Neural crest cell (in vitro differentiated cells): ENCODE measurements at places on chromosomes 13 and 19. TPM values are rescaled to one million over a fixed set of nuclear protein-coding genes. Genes with fewer than 3 reads are reported as not detected.

DNA sequence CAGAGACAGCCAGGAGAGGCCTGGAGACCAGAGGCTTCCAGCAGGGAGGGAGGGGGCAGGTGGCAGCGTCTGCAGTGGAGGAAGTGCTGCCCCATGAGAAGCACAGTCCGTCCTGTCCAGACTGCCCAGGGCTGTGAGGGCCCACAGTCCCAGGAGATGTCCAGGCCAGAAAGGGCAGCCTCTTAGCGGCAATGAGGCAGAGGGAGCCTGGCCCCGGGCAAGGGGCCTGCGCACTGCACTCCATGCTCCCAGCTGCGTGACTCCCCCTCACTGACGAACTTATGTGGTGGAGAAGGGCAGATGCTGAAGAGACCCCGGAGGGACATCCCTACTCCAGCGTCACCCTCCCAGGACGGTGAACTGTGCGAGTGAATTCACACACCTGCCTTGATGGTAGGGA lies 115.3 kb downstream of the SOX1 start:
- no peak overlapping the region for H3K27ac ChIP-seq
- no peak for DNase-seq
- no peaks in the 10 kb centered on the region for H3K27me3 ChIP-seq

DNA sequence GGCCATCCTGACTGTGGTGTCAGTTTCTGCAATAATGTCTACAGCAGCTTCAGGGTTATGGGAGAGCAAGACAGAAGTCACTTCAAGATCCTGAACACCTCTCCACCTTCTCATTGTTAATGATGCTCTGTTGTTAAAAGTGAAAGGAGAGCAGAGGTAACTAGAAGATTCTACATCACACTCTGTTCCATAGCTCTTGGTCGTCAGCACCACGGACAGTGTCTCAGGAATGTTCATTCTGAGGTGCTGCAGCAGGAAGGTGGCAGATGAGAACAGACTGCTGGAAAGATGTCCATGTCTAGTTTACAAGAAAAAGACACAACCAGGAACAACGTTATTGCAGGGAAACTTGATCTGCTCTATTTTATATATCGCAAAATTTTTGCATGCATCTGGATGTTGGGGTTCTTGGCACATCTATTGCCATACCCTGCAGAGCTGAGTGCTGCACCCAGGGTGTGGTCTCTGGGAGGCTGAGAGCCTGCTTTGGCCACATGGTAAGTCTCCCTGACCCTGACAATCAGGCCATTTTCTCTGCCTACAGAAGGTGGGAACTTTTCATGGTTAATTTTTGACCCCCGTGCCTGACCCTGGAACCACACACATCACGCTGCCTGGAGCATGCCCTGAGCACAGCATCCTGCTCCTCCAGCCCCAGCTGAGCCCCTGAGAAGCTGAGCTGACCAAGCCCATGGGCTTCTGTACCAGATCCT lies 12.7 kb downstream of the CEACAM21 start:
- no peaks in the 10 kb centered on the region for H3K36me3 ChIP-seq
- no peak for DNase-seq
- H3K4me3 ChIP-seq: no peak overlapping the region
- no peaks in the 10 kb centered on the region for H3K27me3 ChIP-seq
- H3K4me1 ChIP-seq: no peaks in the 10 kb centered on the region

GRCh38 chr19:4007836-4008539 lies 452 bp downstream of the PIAS4 start:
- no peaks in the 10 kb centered on the region for H3K27me3 ChIP-seq
- no peaks in the 10 kb centered on the region for H3K36me3 ChIP-seq
- H3K27ac ChIP-seq: no peak overlapping the region
- H3K4me1 ChIP-seq: peaks cover 21% of the 10 kb centered on the region
- no peak for DNase-seq

GRCh38 chr13:95470574-95471366 lies 81.8 kb upstream of the CLDN10 start:
- no peak for DNase-seq
- peak overlapping the region; percentile 62 for H3K27ac ChIP-seq
- peaks cover 8% of the 10 kb centered on the region for H3K4me1 ChIP-seq

- peak within 1 kb of the TSS; percentile 52 for H3K27ac ChIP-seq
- H3K4me1 ChIP-seq: peaks cover 44% of the 10 kb centered on the region
- DNase-seq: peak; percentile 24
- peaks cover 12% of the 10 kb centered on the region for H3K36me3 ChIP-seq
- H3K27me3 ChIP-seq: peaks cover 61% of the 10 kb centered on the region
Observed at GRCh38 chr13:57631596-57632275, at the start of gene PCDH17. PCDH17 (plus strand) TSS chr13:57631744; CDS start chr13:57632547, 803 bp downstream.

DNA sequence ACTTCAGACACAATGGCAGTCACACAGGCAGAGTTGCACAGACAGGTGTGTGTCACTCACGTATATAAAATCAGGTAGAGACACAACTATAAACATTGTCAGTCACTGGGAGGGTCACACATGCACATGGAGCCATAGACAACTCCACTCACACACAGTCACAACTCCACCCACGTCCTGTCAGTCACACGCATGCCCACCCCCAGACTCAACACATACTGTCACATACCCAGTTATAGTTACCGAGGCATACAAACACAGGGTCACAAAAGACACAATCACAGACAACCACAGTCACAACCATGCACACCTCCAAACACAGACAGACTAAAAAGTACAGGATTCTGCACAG lies 1.5 kb downstream of the NUMBL start:
- peaks cover 2% of the 10 kb centered on the region for H3K27me3 ChIP-seq
- H3K27ac ChIP-seq: no peak overlapping the region
- H3K4me1 ChIP-seq: peaks cover 5% of the 10 kb centered on the region
- peaks cover 11% of the 10 kb centered on the region for H3K36me3 ChIP-seq

SPTBN4 gene
- total RNA-seq: 0.40 and 1.1 TPM in 2 replicates

GRCh38 chr13:73778242-73778864 lies 355.9 kb downstream of the KLF12 start:
- peaks cover 8% of the 10 kb centered on the region for H3K4me1 ChIP-seq
- H3K27ac ChIP-seq: peak overlapping the region; percentile 43
- no peaks in the 10 kb centered on the region for H3K27me3 ChIP-seq
- peaks cover 15% of the 10 kb centered on the region for H3K36me3 ChIP-seq
- no peak for DNase-seq

- peaks cover 7% of the 10 kb centered on the region for H3K4me1 ChIP-seq
- H3K4me3 ChIP-seq: no peak overlapping the region
- H3K36me3 ChIP-seq: no peaks in the 10 kb centered on the region
- no peak overlapping the region for H3K27ac ChIP-seq
Observed at GRCh38 chr19:9981406-9982260, 28.7 kb downstream of the COL5A3 start.

DNA sequence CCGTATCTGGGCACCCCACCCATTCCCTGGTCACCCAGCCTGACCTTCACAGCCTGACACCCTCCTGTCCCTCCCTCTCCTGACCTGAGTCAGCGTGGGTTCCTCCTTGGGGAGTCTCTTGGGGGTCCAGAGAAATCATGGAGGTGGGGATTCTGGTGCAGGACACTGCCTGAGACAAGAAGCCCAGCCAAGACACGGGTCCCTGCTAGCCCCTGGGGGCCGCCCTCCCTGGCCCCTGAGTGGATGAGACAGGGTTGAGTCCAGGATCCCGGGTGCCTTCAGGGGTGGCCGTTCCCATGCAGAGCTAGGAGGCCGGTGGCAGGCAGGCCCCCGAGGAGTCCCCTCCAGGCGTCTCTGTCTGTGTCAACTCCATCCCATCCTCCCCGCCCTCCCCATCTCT lies 1.6 kb downstream of the MAP2K7 start:
- H3K36me3 ChIP-seq: peaks cover 2% of the 10 kb centered on the region
- DNase-seq: no peak
- peak overlapping the region; percentile 93 for H3K4me3 ChIP-seq

- no peak for DNase-seq
- peaks cover 23% of the 10 kb centered on the region for H3K4me1 ChIP-seq
- H3K36me3 ChIP-seq: peaks cover 7% of the 10 kb centered on the region
- no peaks in the 10 kb centered on the region for H3K27me3 ChIP-seq
Observed at GRCh38 chr19:13797870-13798269, 2.6 kb downstream of the ZSWIM4 start.

GRCh38 chr19:47230054-47230920 lies 712 bp downstream of the BBC3 start:
- peaks cover 32% of the 10 kb centered on the region for H3K4me1 ChIP-seq
- peaks cover 13% of the 10 kb centered on the region for H3K27me3 ChIP-seq
- DNase-seq: peak; percentile 67

BBC3 gene
- 6.1 and 6.3 TPM in 2 replicates for total RNA-seq

- H3K4me3 ChIP-seq: no peak overlapping the region
- no peak overlapping the region for H3K27ac ChIP-seq
- H3K27me3 ChIP-seq: no peaks in the 10 kb centered on the region
- H3K36me3 ChIP-seq: no peaks in the 10 kb centered on the region
- H3K4me1 ChIP-seq: peaks cover 25% of the 10 kb centered on the region
Observed at GRCh38 chr19:16594131-16594586, 21.9 kb upstream of the SLC35E1 start.

DNA sequence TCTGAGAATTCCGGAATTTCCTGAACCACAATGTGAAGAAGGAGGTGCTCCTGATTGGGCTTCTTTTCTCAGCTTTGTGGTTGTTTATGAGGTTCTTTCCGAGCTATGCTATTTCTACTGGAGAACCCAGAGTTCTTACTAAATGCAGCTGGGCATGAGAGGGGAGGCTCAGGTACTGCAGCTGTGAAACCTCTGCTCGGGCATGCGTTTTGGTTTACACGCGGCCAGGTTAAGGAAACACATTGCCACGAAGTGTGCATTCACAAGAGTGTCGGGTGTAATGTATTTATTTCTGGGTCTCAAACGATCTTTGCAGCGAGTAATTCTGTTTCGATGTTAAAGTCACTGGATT lies 661 bp upstream of the MIR17HG start:
- H3K4me1 ChIP-seq: peaks cover 34% of the 10 kb centered on the region
- peaks cover 63% of the 10 kb centered on the region for H3K27me3 ChIP-seq
- H3K27ac ChIP-seq: peak overlapping the region; percentile 79
- no peak for DNase-seq
- peak overlapping the region; percentile 97 for H3K4me3 ChIP-seq
- H3K36me3 ChIP-seq: peaks cover 27% of the 10 kb centered on the region

GRCh38 chr13:97273341-97273831 lies 51.3 kb downstream of the MBNL2 start:
- peaks cover 14% of the 10 kb centered on the region for H3K36me3 ChIP-seq
- no peak for DNase-seq
- peaks cover 12% of the 10 kb centered on the region for H3K4me1 ChIP-seq
- no peaks in the 10 kb centered on the region for H3K27me3 ChIP-seq

EPS8L1 gene
- total RNA-seq: 22.4 TPM in 2 replicates

GRCh38 chr19:15300533-15301197 lies 31.7 kb downstream of the BRD4 start:
- H3K27ac ChIP-seq: no peak overlapping the region
- no peak overlapping the region for H3K4me3 ChIP-seq
- no peak for DNase-seq
- H3K4me1 ChIP-seq: peaks cover 65% of the 10 kb centered on the region

DNA sequence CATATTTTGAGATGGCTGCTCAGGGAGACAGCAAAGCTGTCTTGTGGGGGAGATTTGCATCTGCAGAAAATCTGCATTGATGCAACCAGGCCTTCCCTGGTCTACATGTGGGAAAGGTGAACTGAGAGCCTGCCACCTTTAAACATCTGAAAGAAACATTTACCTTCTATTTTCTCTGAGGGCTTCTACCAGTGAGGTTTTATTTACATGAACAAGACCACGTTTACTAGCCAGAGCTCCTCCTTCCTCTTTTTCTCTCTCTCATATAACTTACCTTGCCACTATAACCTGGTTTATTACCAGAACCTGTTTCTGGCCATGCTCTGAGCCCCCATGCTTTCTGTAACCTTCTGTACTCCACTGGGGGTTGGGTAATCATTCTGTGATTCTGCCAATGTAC lies 14.4 kb upstream of the RUBCNL start:
- no peak overlapping the region for H3K27ac ChIP-seq
- H3K4me1 ChIP-seq: peaks cover 32% of the 10 kb centered on the region
- peaks cover 10% of the 10 kb centered on the region for H3K36me3 ChIP-seq
- no peak for DNase-seq
- no peak overlapping the region for H3K4me3 ChIP-seq

CGB5 gene
- not detected in 2 replicates for total RNA-seq

SNRPA gene
- 213 and 214 TPM in 2 replicates for total RNA-seq

DNA sequence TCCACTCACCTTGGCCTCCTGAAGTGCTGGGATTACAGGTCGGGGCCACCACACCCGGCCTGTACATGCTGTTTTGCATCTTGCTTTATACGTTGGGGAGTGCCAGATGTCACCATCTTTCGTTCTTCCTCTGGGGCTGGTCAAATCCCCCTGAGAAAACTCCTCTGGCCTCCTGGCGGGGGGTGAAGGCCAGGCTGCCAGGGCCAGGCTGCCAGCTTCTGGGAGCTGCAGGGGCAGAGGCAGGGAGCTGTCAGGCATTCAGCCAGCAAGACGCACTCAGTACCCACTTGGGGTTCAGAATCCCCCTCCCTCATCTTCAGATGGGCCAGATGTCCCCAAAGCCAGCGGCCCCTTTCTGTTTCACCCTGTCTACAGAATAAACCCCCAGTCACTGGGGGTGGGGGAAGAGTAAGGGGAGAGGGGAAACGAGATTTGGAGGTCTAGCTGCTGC lies 16.1 kb downstream of the ZSWIM9 start:
- H3K27me3 ChIP-seq: no peaks in the 10 kb centered on the region
- no peak overlapping the region for H3K4me3 ChIP-seq
- no peak for DNase-seq
- no peak overlapping the region for H3K27ac ChIP-seq
- H3K4me1 ChIP-seq: peaks cover 8% of the 10 kb centered on the region

ZNF878 gene
- 2.1 and 2.5 TPM in 2 replicates for total RNA-seq

SLC25A41 gene
- 1.2 and 1.6 TPM in 2 replicates for total RNA-seq

PINLYP gene
- total RNA-seq: 9.5 and 11.7 TPM in 2 replicates

DNA sequence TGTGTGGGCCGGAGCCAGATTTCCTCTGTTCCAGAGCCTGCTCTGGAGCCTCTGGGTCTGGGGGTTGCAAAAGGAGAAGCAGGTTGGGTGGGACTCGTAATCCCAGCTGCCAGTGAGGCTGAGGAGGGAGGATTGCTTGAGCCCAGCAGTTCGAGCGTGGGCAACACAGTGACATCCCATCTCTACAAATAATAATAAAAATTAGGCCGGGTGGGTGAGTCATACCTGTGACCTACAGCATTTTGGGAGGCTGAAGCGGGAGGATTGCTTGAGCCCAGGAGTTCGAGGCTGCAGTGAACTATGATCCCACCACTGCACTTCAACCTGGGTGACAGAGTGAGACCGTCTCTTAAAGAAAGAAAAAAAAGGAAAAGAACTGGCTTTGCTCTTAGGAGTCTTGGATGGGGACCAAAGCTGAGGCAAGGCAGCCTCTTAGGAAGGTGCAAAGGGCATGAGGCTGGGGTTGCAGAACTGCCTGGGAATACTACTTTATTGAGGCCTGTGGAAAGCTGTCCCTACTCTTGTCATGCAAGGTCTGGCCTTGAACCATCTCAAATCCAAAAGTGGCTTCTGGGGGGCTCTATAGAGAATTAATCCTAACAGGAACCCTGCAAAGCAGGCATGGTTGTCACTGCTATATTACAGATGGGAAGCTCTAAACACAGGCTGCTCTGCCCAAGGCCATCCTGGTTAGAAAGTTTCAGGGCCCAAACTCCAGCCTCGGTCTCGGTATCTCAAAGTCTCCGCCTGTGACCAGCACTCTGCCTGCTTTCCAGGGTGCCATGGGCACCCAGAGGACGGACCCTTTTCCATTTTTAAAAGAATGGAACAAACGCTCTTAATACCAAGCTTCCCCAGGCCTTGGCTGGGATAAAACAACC lies 880 bp upstream of the C19orf12 start:
- H3K4me1 ChIP-seq: peaks cover 44% of the 10 kb centered on the region
- peak overlapping the region; percentile 92 for H3K27ac ChIP-seq
- DNase-seq: no peak

- no peak overlapping the region for H3K27ac ChIP-seq
- no peaks in the 10 kb centered on the region for H3K36me3 ChIP-seq
- H3K4me3 ChIP-seq: no peak overlapping the region
- peaks cover 70% of the 10 kb centered on the region for H3K27me3 ChIP-seq
- H3K4me1 ChIP-seq: no peaks in the 10 kb centered on the region
Observed at GRCh38 chr19:41096353-41096752, 8.1 kb downstream of the CYP2A13 start.
